ENCODE measurements at places on chromosomes 7 and 10.

DNA sequence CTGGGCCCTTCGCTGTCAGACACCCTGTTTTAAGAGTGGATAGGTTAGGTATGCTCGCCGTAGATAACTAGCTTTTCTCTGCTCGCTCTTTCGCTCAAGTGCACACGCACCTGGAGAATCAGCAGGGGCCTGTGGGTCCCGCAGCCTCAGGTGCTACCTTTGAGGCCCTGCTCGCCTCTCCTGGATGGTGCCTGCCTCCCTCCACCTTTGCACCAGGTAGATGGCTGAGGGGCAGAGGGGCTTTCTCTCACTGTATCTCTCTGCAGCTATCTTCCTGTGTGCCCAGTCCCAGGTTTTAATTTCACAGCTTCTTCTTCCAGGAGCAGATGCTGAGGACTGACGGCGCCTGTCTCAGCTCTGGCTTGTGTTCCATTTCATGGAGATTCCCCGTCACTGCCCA is 227.9 kb downstream of the TCF7L2 start:
- DNase-seq: no peak

- DNase-seq: no peak
Measured at GRCh38 chr7:7746458-7746857, 28.1 kb upstream of the RPA3 start.

- no peak for DNase-seq
Measured at GRCh38 chr10:118764195-118764594, 9.4 kb upstream of the CACUL1 start.

- no peak for DNase-seq
Measured at GRCh38 chr10:8059191-8059936, 4.9 kb downstream of the GATA3 start.

DNA sequence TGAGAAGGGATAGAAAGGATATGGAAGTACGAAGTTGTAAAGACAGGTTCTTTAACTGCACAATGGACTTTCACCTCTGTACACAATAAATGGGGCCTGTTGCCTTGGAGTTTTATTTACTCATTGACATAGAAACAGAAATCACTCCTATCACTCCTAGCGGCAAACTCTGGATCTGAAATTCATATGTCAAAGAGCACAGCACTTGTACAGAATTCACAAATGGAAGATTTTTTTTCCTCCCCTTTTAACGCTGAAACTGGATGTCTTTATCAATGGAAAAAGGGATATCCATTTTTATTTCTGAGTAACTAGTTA is 18.2 kb downstream of the NT5C3A start:
- DNase-seq: no peak
